ENCODE measurements at places on chromosomes 5 and 9. TPM values are rescaled to one million over a fixed set of nuclear protein-coding genes. Genes with fewer than 3 reads are reported as not detected.

Gene NTRK2
- total RNA-seq, result 1.0 TPM

Gene PCDHGA9
- 5.5 TPM for total RNA-seq

Gene ARSI
- total RNA-seq, result 10.2 TPM

Gene LHX3
- not detected for total RNA-seq

Gene TMEM174
- total RNA-seq, result not detected

Gene NIM1K
- 3.2 TPM for total RNA-seq

Gene SELENOP
- total RNA-seq, result 2.5 TPM

Gene PCDHB10
- total RNA-seq, result 0.79 TPM

Gene TLR4
- total RNA-seq, result 35.8 TPM

Gene APBA1
- total RNA-seq, result 14.5 TPM

All from smooth muscle cell of the pulmonary artery (primary cell).